ENCODE measurements at places on chromosomes 12 and 14.

GRCh38 chr12:128702371-128702770 lies 121.4 kb downstream of the SLC15A4 start:
- DNase-seq: no peak

DNA sequence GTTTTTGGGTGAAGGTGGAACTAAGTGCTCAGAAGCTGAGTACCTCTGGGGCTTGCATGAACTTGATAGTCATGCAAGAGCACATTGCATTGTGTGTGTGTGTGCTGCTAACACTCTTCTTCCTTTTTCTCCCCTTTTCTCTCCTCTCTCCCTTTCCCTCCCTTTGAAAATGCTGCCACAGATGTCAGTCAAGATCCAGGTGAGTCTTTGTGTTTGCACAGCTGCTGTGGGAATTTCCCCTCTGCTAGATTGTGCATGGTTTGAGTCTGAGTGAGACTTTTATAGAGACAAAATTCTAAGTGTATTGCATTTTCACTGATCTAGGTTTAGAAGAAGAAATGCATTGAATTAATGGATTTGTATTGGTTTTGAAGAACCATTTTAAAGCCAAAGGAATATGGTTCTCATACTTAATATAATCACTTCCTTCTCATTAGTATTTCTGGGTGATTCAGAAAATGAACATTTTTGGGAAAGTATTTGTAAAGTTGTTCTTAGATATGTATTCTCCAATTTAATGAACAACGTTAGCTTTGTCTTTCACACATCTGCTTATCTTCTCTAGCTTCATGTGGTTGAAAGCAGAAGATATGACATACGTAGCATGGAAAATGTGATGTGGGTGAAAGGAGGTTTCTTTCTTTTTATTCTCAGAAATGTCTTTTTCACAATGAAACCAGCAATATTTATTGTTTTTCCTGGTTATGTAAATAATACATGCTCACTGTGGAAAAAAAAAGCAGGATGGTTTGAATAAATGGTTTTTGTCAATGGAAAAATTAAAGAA lies 108.5 kb downstream of the NRXN3 start:
- no peak for DNase-seq

- DNase-seq: no peak
Measured at GRCh38 chr12:114626-115211, 48.2 kb downstream of the IQSEC3 start.

GRCh38 chr12:75756771-75757170 lies 245.4 kb upstream of the KRR1 start:
- DNase-seq: no peak

DNA sequence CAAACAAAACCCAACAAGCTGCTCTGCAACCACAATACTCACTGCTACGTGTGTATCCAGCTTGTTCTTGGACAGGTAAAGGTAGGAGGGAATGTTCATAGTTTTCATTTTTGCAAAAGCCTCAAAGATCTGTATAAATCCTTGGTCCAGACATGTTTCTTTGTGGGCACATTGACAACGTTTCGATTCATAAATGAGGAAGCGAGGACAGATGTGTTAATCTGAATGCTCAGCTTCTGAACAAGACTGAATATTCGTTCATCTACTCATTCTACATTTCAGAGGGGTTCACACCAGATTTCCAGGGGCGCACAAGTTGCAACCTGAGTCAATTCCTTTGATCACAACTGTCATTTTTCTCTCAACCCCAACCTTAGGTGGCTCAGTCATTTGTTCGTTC lies 134.4 kb downstream of the LLPH start:
- no peak for DNase-seq

GRCh38 chr14:29752221-29752923 lies 175.3 kb downstream of the PRKD1 start:
- DNase-seq: no peak

DNA sequence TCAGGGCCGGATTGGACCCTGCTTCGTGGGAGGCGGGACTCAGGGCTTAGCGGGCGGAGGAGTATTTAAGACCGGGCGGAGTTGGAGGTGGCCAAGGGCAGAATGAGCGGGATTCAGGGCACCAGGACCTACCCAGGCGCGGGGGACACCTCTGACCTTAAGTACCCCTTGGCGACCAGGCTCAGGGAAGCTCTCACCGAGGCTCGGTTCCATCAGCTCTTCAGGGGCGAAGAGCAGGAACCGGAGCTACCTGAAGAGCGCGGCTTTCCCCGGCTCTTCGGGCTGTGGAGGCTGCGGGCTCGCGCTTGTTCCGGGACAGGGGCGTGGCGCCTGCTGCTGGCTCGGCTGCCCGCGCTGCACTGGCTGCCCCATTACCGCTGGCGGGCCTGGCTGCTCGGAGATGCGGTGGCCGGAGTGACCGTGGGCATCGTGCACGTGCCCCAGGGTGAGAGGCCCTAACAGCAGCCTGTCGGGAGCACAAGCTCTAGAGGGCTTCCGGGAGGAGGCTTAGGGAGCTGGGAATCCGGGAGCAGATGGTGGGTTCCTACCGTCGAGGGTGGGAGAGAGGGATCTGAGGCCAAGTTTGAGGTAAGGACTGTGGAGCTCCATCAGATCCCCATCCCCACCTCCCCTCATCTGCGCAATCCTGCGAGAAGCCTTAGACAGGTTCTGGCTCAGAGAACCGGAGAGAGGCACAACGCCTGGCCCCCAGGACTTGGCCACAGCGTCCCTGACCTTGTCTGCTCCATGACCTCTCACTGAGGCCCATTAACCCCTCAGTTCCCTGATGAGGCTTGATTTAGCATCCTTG lies 8.4 kb downstream of the ARHGEF25 start:
- no peak for DNase-seq

DNA sequence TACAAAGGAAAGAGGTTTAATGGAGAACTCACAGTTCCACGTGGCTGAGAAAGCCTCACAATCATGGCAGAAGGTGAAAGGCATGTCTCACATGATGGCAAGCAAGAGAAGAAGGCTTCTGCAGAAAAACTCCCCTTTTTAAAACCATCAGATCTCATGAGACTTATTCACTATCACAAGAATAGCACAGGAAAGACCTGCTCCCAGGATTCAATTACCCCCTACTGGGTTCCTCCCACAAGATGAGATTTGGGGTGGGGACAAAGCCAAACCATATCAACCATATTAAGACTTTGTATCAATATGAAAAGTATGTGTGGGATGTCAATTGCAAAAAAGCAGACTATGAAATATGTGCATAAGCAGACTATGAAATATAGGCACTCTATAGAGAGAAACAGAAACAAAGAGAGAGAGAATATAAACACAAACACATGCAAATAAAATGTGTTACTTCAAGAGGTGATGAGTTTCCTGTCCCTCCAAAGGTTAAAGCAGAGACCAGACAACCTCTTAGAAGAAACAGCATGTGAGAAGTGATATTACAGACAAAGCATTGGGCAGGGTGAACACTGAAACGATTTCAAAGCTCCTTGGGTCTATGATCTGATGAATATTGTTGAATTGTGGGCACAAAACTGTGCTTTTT lies 151.2 kb upstream of the KRR1 start:
- DNase-seq: no peak

Data from activated CD4-positive, alpha-beta T cell treated with anti-CD3 and anti-CD28 coated beads for 1 hour (primary cell).